AG09319 (cell line): ENCODE measurements at places on chromosomes 12 and 14.

- DNase-seq, result no peak
Observed at GRCh38 chr12:45726603-45727300, 2.8 kb upstream of the ARID2 start.

- DNase-seq, result no peak
Observed at GRCh38 chr12:111638556-111638955, 39.4 kb upstream of the ATXN2 start.

- DNase-seq, result no peak
Observed at GRCh38 chr12:107856096-107856495, 81.6 kb downstream of the ASCL4 start.

- DNase-seq, result no peak
Observed at GRCh38 chr12:125861299-125862281, 796.4 kb downstream of the AACS start.

- DNase-seq, result no peak
Observed at GRCh38 chr14:54121466-54122027, 164.9 kb upstream of the BMP4 start.

- DNase-seq, result no peak
Observed at GRCh38 chr14:71163050-71163841, 256.0 kb downstream of the PCNX1 start.

DNA sequence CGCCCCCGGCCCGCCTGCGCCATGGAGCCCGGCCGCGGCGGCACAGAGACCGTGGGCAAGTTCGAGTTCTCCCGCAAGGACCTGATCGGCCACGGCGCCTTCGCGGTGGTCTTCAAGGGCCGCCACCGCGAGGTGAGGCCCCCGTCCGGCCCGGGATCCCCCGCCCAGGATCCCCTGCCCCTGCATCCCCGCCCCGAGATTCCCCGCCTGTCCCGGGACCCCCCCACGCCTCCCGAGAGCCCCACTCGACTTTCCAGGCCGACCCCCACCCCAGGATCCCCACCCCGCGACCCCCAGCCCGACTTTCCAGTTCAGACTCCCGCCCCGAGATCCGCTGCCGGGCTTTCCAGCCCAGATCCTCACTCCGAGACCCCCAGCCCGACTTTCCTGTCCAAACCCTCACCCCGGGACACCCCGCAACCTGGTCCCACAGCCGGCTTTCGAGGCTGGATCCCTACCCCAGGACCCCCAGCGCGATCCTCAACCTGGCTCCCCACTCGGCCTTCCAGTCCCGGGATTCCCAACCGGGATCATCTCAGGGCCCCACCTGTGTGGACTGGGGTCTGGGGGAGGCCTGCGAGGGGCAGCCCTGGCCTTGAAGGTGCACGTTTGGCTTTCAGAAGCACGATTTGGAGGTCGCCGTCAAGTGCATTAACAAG is 688 bp downstream of the ULK1 start:
- DNase-seq, result no peak

GRCh38 chr14:70283156-70283555 is 76.3 kb downstream of the COX16 start:
- no peak for DNase-seq

DNA sequence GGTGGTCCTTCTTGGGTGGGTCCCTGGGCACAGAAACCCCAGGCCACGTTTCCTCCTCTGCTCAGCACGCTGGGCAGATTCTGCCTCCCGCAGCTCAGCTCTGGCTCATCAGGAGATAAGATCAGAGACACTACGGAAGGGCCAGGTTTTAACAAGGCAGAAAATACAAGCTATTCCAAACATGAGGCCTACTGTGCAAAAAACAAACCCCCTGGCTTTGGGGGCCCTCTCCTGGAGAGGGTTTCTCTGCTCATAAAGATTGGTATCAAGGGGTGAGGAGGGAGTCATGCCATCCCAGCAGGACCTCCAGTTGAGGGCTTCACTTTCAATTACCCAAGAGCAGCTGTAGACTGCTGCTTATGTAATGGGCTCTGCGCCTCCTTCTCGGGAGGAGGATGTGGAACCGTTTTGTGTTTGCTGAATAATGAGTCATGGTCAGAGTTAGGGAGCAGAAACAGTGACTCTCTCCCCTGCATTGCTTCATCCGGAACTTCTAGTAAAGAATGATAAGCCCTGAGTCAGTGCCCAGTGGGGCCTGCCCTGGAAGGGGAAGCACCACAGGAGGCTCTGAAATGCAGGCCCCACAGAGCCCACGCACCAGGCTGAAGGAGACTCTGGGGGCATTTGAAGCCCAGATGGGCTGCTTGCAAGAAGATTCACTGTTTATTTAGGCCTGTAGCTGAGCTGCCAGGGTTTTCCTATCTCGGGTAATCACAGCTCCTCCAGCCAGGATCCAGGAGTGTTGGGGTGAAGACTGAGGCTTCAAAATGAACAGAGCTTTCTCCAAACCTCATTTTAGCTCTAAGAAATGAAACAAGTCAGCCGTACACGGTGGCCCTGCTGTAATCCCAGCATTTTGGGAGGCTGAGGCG is 79.3 kb downstream of the SSPN start:
- DNase-seq, result peak; percentile 91

- DNase-seq, result no peak
Observed at GRCh38 chr12:80702889-80703805, 4.3 kb upstream of the MYF6 start.

DNA sequence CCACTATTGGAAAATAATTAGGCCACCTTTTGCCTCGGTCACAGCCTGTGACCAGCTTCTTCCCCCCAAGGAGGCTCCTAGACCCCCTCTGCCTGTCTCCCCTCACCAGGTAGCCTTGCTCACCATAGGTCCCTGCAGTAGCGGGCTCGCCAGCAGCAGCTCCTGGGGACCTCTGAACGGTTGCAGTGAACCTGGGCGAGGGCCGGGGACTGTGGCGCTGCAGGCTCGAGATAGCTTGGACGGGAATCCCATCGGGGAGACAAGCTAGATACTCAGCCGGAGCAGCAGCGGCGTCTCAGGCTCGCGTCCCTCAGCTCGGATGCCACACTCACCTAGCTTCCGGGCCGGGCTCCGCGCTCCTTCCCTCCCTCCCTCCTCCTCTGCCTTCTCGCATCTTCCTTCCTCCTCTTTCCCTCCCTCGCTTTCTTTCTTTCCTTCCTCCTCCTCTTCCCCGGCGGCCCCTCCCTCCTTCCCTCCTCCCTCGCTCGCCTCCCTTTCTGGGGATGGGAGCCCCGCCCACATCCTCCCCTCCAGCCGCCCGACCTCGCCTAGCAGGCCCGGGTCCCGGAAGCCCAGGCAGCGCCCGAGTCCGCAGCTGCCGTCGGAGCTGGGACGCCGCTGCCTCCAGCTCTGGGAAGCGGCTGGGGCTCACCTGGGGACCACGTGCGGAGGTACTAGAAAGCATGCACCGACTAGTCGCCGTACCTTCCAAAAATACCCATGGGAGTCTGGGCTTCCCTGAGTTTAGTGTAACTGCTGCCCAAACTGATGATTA is at the start of gene BMP4:
TSS of gene BMP4 (minus strand) at position 399 of the 775 bp plus-strand sequence. CDS start 4,603 bp downstream, outside the sequence.
- DNase-seq, result no peak

DNA sequence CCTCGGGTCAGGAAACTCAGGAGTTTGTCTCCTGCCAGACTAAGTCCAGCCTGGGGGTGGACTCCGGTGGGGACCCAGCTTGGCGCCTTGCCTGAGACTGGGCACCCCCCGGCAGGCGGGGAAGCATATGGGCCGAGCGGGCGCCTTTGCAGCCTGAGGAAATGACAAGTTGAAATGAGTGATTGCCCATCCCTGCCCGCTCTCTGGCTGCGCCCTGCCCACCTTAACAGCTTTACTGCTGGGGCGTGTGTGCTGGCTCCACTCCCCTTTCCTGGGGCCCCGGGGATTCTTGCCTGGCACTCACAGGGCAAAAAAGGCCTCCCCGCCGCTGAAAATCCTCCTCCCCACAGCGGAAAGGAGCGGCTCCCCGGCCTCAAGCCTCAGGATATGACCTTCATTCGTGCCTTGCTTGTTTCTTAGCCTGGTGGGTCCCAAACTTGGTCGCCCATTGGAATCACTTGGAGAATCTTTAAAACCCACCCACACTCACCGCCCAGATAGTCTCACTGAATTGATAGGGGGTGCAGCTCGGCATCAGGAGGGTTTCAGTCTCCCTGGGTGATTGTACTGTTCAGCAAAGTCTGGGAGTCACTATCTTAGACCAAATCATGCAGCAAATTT is 1.5 kb downstream of the RFLNA start:
- no peak for DNase-seq

GRCh38 chr14:80310938-80311750 is 99.8 kb upstream of the DIO2 start:
- no peak for DNase-seq

GRCh38 chr12:9148926-9149325 is 33.2 kb upstream of the A2M start:
- no peak for DNase-seq

DNA sequence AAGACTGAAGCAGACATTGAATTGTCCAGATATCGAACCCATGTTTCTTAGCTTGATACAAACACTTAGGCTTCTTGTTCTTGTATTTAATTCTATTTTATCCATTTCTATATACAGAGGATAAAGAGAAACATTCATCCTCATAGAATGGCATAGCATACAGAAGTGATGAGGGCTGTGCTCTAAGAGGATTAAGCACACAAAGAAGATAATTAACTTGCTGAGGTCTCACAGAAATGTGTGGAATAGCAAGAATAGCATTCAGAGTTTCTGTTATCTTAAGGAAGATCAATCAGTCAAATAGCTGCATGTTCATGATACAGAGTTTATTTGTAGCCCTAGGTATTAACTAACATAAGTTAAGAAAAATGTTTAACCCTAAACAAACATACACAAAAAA is 27.3 kb upstream of the STRAP start:
- DNase-seq, result no peak

- no peak for DNase-seq
Observed at GRCh38 chr14:39434401-39434800, 2.2 kb upstream of the FBXO33 start.

GRCh38 chr14:91884664-91885063 is 17.3 kb upstream of the TC2N start:
- no peak for DNase-seq

- peak; percentile 81 for DNase-seq
Observed at GRCh38 chr12:1993341-1993740, 10.9 kb downstream of the DCP1B start.

GRCh38 chr12:30794591-30795409 is 40.0 kb upstream of the CAPRIN2 start:
- no peak for DNase-seq

- no peak for DNase-seq
Observed at GRCh38 chr14:83101846-83102245, 1568.2 kb upstream of the SEL1L start.
